ENCODE measurements at places on chromosomes 11 and 22.

GRCh38 chr11:134229126-134229790, 4.8 kb downstream of the VPS26B start:
- DNase-seq = no peak

- no peak for DNase-seq
These were observed 48.3 kb downstream of the IRAG1 start for GRCh38 chr11:10645212-10645795.

- no peak for DNase-seq
These were observed 7.8 kb upstream of the RBM4B start for GRCh38 chr11:66685276-66686099.

- peak; percentile 62 for DNase-seq
These were observed 19.7 kb downstream of the MYO7A start for GRCh38 chr11:77147668-77148321.

- DNase-seq = no peak
These were observed 39.1 kb downstream of the SPON1 start for GRCh38 chr11:14001597-14001996.

GRCh38 chr22:31292236-31292989, at the start of gene PIK3IP1:
PIK3IP1 (minus strand) TSS chr22:31292488; CDS start chr22:31292344, 144 bp downstream.
- DNase-seq = peak; percentile 57

DNA sequence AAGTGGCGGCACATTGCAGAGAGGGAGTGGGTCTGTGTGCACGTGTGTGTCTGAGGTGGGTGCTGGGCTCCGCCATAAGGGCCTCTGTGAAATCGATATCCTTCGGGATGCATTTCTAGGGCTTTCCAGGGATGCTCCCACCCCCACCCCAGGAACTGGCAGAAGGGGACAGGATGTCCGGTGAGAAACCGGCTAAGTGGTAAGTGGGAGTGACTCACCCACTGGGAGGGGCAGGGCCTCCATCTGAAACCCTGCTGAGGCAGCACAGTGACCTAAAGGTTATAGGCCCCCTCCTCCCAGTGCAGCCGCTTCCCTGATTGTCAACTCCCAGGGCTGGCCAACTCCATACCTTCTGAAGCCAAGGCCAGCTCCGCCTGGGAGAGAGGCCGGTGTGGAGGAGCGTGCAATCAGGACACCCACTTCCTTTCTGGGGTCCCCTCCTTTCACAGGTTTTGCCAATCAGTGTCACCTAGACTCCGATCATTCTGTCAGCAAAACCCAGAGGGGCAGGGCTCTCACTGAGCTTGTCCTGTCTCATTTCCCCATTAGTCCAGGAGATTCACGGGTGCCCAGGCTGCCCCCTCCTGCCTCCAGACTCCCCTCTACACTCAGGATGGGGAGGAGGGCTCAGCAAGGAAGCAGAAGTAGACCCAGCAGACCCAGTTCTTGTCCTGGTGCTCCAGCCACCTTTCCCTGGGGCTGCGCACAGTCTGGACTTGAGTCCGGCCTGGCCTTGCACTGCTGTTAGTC, 44.5 kb downstream of the NECTIN1 start:
- DNase-seq = no peak

DNA sequence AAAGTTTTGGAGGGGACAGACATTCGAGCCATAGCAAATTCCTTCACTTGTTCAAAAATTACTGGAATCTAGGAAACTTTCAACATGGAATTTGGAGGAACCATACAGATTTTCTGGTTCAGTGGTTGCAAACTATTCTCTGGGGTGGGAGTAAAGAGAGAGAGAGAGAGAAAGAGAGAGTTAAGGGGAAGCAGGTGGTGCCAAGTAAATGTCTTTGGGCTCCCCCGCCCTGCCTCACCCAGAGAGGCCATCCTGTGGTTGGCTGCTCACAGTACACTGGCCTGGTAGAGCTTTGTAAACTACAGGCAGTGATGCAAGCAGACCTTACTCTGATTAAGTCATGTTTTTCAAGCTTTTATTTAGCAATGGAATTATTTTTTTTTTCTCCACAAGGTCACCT, 82.6 kb downstream of the ADAMTS15 start:
- no peak for DNase-seq

DNA sequence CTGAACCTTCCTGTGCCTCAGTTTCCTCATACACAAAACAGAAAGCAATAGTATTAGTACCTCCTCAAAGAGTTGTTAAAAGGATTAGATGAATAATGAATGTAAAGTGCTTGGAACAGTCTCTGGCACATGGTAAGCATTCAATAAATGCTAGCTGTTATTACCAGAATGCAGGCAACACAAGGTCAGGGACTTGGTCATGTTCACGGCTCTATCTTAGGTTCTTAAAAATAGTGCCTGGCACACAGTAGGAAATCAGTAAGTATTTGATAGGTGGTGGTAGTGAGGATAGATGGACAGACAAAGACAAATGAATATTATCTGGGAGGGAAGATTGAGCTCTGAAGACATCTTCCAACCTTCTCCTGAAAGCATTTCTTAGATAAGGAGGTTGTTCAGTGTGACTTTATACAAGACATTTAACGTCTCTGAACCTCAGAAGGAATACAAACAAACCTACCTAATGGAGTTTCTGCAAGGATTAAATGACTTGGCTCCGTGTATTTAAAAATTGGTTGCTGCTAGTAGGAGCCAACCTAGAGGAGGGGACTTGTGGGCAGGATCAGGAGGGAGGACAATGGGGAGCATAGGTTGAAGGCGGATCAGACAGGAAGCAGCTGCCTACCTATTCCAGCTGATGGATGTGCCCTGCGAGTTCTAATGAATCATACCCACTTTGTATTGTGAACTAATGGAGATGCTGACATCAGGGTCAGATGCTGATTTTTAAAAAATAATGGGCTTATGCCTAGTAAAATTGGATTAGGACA, 94.1 kb downstream of the DBX1 start:
- no peak for DNase-seq

GRCh38 chr11:119323532-119324033, 6.7 kb upstream of the MCAM start:
- no peak for DNase-seq

DNA sequence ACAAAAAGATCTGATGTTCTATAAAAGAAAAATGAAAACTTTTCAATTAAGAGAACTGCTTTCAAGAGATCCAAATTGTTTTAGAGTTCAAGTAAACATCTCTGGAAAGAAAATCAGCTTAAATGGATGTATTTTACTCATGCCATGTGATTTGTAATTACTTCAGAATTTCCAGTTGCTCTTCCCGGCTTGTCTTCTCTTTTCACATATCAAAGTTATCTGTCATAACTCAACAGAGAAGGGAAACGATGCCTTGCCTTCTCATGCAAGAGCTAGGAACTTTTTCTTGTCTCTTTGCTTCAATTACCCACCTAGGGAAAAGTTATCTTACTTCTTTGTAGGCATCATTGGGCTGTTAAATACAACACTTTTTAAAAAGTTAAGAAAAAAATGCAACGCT, 255.2 kb upstream of the POU2AF2 start:
- DNase-seq = no peak

- no peak for DNase-seq
These were observed 65.7 kb upstream of the DDI1 start for GRCh38 chr11:103970701-103971249.

DNA sequence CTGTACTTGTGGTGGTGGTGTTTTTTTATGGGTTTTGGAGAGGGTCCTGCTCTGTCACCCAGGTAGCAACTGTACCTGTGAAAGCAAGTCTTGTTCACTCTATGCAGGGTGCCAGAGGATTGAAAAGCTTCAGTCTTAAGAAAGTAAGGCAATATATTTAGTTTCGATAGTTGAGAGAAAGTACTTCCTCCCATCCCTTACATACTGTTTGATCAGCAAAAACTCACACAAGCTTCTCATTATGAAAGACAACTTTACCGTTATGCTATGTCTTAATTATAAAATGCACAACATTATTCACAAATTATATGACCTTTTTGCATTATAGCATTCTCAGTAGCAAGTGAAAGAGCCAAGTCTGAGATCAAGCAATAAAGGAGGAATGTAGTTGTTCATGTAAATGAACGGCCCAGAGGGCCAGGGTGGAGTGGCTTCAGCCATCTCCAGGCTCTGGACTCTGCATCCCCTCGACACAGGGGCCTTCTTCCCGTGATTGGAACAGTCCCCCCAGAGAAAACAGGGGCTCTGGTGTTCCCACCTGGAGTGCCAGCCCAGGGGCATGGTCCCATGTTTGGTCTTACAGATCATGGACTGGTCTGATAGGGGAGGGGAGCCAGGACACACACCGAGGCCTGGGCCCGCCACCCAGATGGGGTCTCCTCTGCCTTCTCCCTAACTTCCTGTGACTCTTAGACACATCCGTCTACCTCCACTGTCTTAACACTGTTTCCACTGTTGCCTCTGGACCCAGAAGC, 38.7 kb upstream of the CTTN start:
- DNase-seq = no peak

- no peak for DNase-seq
These were observed 6.4 kb downstream of the MMP12 start for GRCh38 chr11:102868339-102868738.

GRCh38 chr11:86495351-86495750, 120.7 kb downstream of the CCDC81 start:
- DNase-seq = no peak

DNA sequence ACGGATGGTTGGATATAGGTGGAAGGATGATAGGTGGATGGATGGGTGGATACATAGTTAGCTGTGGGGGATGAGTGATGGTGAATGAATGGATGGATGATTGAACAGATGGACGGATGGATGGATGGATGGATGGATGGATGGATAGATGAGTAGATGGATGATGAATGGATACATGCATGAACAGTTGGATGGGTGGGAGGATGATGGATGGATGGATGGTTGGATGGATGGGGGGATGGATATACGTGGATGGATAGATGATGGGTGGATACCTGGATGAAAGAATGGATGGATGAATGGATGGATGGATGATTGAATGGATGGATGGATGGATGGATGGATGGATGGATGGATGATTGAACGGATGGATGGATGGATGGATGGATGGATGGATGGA, 68.4 kb upstream of the PRR5 start:
- DNase-seq = no peak

GRCh38 chr22:22593964-22594656, 35.0 kb upstream of the PRAME start:
- peak; percentile 37 for DNase-seq

DNA sequence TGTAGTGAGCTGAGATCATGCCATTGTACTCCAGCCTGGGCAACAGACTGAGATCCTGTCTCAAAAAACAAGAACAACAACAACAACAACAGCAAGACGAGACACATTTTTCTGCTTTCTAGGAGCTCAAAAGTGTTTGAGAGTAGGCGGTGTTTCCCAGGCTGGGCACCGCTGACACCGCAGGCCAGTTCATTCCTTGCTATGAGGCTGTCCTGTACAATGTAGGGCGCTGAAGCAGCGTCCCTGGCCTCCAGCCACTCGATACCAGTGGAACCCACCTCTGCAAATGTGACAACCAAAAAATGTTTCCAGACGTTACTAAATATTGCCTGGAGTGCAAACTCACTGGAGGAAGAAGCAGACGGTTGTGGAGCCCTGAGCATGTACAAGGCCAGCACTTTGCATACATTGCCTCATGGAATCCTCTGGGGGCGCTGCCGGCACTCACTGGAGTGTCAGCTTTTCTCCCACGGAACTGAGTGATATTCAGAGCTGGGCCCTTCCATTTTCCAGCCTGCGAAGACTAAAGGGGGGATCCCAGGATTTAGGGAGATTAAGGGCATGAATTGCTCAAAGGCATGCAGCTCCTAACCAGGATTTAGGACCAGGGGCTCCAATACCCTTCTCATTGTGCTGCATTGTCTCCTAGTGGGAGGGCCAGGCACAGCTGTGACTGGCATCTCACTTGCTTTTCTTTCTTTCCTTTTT, 5.8 kb upstream of the MIEF1 start:
- no peak for DNase-seq

GRCh38 chr11:58963551-58964104, 24.3 kb downstream of the GLYATL1 start:
- DNase-seq = no peak

GRCh38 chr22:36352803-36353507, 34.8 kb downstream of the MYH9 start:
- no peak for DNase-seq

DNA sequence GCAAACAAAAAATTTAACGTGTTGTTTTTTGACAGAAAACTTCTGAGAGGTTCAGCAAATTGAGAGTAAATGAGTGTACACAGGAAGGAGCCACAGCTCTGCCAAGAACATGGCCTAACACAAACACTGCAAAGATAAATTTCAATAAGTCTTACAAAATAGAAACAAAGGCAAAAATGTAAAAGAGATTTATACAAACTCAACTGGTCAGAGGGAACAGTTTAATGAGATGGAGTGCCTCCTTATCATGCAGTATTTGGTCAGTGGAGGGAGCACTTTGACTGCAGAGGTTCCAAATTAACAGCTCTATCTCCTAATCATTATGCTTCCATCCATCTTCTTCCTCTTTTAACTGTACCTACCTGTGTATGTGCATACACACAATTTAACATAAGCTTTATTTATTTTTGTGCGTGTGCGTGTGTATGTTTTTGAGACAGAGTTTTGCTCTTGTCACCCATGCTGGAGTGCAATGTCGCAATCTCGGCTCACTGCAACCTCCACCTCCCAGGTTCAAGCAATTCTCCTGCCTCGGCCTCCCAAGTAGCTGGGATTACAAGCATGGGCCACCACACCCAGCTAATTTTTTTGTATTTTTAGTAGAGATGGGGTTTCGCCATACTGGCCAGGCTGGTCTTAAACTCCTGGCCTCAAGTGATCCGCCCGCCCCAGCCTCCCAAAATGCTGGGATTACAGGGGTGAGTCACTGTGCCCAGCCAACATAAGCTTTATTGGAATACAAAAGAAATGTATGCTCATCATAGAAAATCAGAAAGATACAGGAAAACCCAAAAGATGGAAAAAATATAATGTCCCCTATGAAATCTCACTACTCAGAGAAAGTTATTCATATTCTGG, 111.9 kb downstream of the MRTFA start:
- DNase-seq = no peak

DNA sequence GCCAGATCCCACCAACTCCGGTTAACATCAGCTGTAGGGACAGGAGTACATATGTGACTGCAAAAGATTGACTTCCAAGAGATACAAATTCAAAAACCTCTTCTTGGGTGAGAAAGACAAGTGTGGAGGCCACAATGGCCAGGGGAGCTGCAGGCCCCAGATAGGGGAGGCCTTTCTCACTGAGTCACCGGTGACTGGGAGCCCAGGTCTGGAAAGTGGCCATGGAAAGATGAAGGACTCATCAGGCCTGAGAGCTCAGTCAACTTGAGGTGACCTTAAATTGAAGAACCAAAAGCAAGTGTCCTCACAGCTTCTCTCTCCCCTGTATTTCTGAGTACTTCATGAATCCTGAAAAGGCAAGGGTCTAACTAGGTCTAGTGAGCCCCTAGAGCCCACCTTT, 90.4 kb upstream of the CLPB start:
- DNase-seq = no peak

GRCh38 chr22:20430720-20431510, 6.7 kb downstream of the SCARF2 start:
- DNase-seq = no peak

GRCh38 chr11:134401825-134402809, 9.9 kb downstream of the B3GAT1 start:
- no peak for DNase-seq

GRCh38 chr11:71580057-71581003, 2.3 kb downstream of the KRTAP5-11 start:
- DNase-seq = peak; percentile 43

GRCh38 chr22:27137871-27138337, 480.5 kb downstream of the MIAT start:
- DNase-seq = no peak

GRCh38 chr11:107702723-107703122, 9.1 kb downstream of the SLN start:
- DNase-seq = no peak

- peak; percentile 17 for DNase-seq
These were observed 25.8 kb downstream of the DDIAS start for GRCh38 chr11:82927264-82927880.
